ENCODE measurements at places on chromosomes 7 and 10.

GRCh38 chr7:150781103-150781502 is 19.1 kb downstream of the TMEM176B start:
- no peak for DNase-seq

- DNase-seq: no peak
These were observed 7.8 kb downstream of the GPER1 start for GRCh38 chr7:1095621-1096155.

GRCh38 chr7:138564365-138564764 is 104.3 kb downstream of the TRIM24 start:
- DNase-seq: no peak

GRCh38 chr7:18399436-18400235 is 95.9 kb upstream of the HDAC9 start:
- no peak for DNase-seq

GRCh38 chr7:106068986-106069385 is 43.1 kb downstream of the SYPL1 start:
- DNase-seq: no peak

DNA sequence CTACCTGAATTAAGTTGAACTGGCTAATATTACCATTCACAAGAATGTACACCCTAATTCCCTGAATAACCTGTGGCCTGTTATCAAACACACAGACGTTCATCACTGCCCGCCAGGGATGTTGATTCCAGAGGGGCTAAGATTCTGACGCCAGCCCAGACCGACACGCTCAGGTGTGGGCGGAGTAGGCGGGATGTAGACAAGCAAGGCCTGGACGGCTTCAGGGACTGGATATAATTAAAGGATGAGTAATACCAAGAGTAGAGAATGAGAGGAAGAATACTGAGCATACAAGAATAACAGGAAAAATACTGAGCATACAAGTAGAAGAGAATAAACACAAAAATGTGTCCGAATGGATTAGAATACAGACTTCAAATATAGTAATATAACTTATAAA is 29.0 kb downstream of the CUBN start:
- no peak for DNase-seq

DNA sequence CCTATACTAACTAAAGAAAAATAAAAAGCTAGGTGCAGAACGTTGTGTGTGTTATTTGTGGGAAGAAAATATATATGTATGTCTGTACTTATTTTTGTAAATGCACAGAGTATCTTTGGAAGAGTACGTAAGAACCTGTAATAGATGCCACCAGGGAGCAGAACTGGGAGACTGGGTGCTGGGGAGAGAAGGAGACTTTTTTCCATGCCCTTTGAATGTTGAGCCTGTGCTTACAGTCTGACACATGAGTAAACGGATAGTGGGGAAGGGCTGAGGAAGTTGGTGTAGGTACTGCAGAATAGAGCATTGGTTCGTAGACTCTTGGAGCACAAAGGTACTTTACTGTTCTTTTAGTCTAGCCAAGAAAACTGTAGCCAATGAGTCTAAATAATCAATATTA is 1.3 kb upstream of the SCRN1 start:
- DNase-seq: no peak

DNA sequence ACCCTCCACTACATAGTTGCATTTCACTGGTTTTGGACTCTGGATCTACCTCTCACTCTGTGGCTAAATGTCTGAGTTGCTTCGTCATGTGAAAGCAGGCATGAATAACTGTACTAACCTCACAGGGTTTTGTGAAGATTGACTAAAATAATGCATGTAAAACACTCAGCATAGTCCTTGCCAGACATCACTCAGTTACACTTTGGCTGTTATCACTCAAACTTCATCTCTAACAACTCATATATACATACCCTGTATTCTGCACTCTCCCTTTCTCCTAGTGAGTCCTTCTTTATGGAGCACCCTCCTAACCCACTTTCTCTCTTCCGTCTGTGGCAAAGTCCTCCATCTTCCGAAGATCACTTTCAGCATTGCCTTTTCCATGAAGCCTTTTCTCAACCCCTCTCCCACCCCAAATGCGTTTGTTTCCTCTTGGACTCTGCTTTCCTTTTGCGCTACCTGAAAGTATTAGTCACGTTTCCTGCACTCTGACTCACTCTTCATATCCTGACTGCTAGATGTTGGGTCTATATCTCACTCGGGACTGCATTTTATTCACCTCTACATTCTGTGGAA is 72.6 kb downstream of the OSBPL3 start:
- peak; percentile 28 for DNase-seq

- no peak for DNase-seq
These were observed 11.5 kb downstream of the SHH start for GRCh38 chr7:155800741-155801267.

DNA sequence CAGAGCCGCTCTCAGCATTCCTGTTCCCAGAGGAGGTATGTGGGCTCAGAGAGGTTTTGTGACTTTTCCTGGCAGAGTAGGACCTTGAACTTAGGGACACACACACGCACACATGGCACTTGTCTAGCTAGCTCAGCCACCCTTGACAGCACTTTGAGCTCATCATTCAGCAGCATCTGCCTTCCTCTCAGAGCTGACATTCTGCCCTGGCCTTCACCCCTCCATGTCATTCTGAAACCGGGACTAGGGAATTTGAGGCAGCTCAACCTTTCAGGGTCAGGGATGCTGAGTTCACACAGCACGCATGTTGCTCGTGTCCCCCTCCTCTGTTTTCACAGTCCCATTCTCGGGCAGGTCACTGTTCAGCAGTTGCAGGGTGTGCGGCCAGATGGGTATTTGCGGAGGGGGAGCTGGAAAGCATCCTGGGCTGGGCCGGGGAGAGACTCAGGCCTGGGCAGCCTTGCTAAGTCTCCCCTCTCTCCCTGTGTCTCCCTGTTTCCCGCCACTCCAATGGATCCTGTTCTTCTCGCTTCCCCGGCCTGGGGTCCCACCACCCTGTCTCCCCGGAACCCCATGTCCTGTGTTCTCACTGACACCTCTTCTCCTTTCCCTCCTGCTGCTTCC is 78.0 kb downstream of the COL13A1 start:
- no peak for DNase-seq

- no peak for DNase-seq
These were observed 133.3 kb upstream of the LAMB4 start for GRCh38 chr7:108263425-108263824.

GRCh38 chr10:29763396-29763795 is 128.6 kb upstream of the SVIL start:
- DNase-seq: no peak

DNA sequence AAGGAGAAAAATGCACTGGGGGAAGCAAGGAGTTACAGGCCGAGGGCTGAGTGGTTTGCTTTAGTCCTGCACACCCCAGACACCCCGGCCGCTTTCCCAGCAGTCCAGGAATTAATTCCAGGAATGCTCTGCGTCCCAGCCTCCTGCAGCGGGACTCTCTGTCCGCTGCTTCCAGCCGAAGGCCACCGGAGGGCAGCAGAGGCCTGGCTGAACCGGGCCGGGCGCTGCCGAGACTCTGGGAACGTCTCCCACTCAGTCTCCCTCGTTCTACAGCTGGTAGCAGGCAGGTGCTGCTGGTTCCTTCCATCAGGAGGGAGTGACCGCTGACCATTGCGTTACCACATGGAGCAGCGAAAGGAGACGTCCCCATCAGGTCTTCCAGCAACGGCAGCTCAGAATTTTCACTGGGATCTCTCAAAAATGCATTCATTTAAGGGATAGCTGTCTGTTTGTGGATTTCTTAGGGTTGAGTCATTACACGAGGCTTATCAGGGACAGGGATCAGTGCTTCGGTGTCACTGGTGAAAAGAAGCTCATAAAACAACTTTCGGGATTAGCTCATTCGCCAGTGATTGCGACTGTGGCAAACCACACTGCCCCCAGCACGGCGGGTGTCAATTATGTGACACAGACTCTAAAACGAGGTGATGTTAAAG is 24.9 kb upstream of the PITRM1 start:
- DNase-seq: peak; percentile 38

DNA sequence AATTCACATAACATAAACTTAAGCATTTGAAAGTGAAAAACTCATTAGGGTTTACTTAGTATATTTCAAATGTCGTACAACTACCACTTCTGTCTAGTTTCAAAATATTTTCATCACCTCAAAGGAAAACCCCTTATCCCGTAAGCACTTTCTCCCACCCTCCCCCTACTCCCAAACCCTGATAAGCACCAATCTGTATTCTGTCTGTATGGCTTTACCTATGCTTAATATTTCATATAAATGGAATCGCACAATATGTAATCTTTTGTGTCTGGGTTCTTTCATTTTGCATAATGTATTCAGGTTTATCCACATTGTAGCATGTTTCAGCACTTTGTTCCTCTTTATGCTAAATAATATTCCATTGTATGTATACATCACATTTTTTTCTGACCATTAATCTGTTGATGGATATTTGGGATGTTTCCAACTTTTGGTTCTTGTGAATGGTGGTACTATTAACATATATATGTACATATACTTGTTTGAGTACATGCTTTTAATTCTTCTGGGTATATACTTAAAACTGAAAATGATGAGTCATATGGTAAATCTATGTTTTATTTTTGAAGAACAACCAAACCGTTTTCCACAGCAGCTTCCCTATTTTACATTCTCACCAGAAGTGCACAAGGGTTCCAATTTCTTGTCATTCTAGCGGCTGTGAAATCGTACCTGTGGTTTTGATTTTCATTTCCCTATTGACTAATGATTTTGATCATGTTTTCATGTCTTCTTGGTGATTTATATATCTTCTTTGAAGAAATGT is 6.2 kb upstream of the STARD3NL start:
- no peak for DNase-seq

DNA sequence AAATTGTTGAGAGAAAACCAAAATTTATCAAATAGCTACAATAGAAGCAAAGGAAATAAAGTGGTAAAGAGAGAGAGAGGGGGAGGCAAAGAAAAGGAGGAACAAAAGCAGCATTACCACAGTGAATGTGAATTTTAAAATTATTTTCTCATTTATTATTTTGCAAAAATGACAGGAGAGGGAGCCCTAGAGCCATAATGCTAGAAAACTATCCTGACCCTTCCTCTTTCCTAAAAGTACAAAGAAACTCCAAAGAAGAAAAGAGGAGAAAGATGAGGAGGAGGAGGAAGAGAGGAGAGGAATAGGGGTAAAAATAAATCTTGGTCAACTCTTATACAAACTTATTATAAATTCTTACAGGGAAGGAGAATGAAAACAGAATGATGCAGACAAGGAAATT is 921.5 kb downstream of the NRG3 start:
- DNase-seq: no peak

DNA sequence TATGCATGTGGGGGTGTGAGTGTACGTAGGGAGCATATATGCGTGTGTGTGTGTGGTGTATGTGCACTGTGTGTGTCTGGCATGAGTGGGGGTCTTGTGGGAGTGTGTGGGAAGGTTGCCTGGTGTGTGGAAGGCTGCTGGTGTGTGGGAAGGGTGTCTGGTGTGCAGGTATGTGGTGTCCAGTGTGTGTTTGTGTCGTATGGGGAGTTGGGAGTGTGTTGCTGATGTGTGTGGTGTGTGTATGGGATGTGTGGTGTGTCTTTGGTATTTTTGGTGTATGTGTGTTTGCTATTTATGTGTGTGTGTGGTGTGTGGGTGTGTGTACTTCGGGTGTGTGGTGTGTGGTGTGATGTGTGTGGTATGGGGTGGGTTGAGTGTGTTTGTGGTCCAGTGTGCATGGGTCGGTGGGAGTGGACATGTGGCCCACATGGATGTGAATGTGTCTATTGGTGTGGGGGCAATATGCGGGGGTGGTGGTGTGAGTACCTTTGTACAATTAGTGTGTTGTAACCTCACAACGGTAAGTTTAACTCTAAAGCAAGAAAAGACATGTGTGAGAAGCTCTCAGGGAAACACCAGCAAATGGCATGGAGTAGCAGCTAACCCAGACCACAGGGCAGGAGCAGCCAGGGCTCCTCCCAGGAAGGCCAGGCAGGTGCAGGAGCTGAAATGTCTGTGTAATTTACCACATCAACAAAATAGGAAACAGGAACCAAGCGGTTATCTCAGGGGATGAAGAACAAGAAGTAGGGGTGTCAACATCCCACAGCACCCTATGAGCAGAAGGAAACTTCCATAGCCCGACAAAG is 11.9 kb downstream of the ANTXRL start:
- DNase-seq: no peak

Measured in activated T-cell treated with anti-CD3 and anti-CD28 coated beads for 4 hours (primary cell).